ENCODE measurements at places on chromosomes 3 and 15.

DNA sequence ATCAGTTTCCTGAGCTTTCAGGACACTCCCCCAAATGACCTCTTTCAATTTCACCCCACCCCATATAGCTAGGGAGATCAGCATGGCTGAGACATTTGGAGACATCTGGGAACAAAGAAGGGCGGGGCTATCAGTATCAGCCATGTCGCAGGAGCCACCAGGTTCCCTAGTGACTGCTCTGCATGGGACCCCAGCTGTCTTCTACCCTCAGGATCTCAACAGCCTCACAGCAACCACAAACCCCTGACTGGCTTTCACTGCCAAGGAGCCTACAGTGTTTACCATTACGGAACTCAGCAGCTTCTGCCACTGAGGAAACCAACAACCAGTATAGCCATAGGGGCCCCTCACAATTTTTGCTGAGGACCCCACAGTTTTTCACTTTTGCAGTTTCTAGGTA is 269.6 kb upstream of the TRIM42 start:
- no peak for DNase-seq

DNA sequence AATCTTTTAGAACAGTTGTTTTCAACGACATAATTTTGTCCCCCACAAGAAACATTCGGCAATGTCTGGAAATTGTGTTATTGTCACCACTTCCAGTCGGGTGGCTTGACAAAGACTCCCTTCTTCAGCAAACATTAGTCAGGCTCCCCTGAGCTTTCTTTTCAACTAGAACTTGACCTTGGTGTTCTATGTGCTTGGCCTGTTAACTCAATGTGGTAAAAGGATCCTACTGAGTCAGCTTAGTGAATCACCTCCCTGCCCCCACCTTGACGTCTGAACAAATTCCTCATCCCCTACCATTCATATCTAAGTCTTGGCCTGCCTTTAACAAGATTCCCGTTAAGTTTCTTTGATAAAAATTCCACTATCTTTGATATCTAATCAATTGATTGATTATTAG is 465.0 kb upstream of the ROBO1 start:
- DNase-seq = peak; percentile 10

DNA sequence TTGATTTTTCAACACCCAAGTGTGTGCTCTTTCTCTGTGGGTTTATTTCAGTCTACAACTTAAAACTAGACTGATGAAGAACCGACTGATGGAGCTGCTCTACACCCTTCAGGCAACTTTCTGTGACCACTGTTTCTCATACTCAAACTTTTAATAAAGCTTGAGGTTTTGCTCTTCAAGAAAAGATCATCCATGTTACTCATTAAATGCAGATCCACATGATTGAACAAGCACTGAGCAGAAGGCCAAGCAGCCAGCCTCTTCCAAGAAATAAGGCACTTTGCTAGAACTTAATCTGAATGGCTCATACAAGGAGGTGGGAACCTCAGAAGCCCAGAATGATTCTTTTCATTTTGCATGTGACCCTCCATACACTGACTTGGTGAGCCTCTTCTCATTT is 8.7 kb downstream of the SLC27A2 start:
- DNase-seq = no peak

DNA sequence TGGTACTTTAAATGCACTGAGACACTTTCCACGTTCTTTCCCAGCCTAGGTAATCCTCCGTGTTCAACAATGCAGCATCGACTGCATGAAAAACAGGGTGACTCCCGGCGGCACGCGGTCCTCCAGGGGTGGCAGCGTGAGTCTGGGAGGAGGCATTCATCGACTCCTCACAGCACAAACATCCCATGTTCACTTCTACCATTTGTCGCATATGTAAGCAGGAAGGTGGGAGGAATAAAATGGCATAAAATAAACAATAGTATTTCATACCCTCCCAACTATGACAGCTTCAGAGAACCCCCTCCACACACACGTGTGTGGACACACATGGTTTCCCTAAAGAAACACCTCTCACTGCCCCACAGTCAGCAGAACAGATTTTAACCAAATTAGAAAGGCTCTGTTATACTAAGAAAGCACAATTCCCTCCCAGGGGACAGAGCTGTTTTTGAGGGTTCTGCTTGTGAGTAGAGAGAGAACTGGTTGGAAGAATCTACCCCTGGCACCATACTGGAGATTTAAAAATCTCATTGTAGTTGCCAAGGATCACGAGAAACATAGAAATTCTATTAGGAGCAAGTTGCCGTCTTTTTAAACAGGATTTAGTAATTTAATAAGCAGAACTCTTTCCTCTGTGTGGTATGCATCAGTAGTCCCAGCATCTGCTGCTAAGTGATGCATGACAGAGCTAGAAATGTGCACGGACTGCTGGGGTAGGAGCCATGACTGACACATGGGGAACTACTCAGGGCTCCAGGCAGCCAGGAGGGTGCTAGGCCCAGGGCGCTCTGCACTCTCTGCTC is 6.0 kb downstream of the FAM43A start:
- no peak for DNase-seq

GRCh38 chr3:71185733-71186455 is 397.6 kb downstream of the FOXP1 start:
- DNase-seq = no peak

DNA sequence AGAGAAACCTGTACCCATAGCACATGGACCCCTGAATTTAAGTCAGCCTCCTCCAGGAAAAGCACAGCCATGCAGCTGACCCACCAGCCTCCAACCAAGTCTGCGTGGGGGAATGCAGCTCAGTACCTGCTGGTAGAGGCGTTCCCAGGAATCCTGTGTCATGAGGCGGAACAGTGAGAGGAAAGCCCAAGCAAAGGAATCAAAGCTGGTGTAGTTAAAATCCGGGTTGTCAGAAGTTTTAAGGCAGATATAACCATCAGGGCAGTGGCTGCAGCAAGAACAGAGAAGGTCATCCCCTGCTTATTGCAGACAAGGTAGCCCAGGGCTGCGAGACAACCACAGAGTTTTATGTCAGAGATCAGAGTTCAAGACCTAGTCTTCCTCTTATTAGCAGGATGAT is 59.1 kb downstream of the SCN10A start:
- no peak for DNase-seq

DNA sequence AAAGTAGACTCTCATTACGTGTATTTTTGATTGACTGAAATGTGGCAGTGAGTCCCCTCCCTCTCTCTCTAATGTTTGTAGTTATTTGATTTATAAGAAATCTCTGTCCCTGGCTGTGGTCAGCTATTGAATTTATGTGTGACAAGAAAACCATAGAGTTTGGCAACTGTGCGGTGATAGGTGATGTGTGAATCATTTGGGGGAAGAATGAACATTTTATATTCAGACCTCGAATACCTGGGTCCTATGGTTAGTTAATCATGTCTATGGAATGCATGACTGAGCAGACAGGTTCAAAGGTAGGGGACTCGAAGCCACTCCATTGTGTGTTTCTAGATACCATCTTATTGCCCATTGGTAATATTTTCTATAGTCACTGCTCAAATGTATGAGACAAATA is 712.1 kb downstream of the MECOM start:
- DNase-seq = no peak

- no peak for DNase-seq
Observed at GRCh38 chr3:12986521-12986920, 86.7 kb downstream of the IQSEC1 start.

- no peak for DNase-seq
Observed at GRCh38 chr3:70738291-70738681, 425.8 kb upstream of the MDFIC2 start.
